ENCODE measurements at places on chromosomes 6 and 20.

- DNase-seq = no peak
Observed at GRCh38 chr6:66628917-66629316, 921.9 kb upstream of the EYS start.

- DNase-seq = no peak
Observed at GRCh38 chr6:142417331-142417750, 115.5 kb downstream of the ADGRG6 start.

DNA sequence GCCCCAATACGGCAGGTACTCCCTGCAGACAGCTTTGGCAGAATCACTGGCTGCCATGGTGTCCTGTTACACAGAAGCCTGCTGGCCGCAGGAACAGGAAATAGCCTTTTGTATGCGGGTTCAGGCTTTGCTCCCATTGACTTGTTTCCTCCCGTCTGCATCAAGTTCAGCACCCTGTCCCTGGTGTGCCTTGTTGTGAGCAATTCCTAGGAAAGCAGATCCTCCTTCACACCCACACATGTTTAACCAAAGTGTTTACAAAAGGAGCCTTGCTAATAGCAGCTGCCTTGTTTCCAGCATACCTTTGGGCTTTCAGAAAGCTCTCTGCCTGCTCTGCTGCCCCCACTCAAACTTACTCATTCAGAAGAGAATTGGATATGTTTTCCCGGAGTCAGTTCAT is 127.2 kb upstream of the SUPT3H start:
- DNase-seq = no peak

- no peak for DNase-seq
Observed at GRCh38 chr6:91099479-91099878, 512.6 kb upstream of the MAP3K7 start.

GRCh38 chr20:2746636-2747265 is 53.7 kb downstream of the CPXM1 start:
- DNase-seq = no peak

- DNase-seq = no peak
Observed at GRCh38 chr6:124780623-124781022, 181.6 kb upstream of the RNF217 start.

DNA sequence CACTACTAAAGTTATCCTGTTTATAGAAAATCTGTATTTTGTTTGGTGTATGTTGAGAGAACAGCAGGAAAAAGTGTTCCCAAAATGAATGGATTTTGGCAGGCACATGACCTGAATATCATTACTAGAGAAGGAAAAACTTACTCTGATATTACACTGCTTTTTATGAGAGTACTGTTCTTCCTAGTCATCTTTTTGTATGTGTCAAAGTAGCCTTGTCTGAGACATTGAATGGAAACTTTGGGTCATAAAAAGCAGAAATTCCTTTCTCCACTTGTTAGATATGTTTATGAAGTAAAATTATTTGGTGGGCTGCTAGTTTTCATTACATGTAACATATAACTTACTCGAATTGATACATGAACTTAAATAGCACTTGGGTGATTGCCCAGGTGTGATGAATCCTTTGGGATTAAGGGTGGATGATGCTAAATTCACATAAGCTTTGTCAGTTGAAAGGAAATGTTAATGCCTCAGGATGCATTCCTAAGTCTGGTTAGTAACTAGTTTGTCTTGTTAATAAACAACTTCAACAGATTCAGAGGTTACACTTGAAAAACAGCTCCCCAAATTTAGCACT is 206.7 kb downstream of the CENPW start:
- DNase-seq = no peak

DNA sequence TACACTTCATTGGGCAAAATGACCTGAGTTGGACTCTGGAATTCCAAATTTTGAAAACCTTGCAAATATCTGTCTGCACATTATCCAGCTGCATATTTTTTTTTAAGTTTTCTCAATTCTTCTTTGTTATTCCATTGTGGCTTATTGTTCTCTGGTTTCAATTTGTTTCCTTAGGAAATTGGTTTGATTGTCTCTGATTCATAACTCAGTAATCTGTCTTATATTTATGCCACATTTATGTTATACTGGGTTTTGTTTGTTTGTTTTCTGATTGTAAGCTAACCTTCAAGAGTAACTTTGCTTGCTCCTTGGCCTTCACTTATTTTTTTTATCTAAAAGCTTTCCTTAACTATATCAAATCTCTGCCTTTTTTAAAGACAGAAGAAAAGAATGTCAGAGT is 193.3 kb upstream of the PLCB4 start:
- no peak for DNase-seq

DNA sequence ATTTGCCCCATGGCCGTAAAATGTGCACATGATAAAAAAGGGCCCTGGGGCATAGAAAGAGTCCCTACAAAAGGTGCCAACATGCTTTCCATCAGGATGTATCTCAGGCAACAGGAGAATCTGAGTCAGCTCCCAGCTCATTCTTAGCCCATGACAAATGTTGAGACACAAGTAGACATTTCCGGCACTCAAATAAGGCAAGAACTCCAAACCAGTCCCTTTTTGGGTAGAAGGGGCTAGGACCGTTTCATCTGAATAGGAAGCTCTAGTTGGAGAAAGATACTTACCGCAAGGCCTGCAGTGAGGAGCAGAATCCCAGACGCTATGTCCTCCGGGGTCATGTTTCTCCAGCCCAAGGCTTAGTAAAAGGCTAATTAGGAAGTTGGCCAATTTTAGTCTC is 261.0 kb upstream of the RIN2 start:
- no peak for DNase-seq

DNA sequence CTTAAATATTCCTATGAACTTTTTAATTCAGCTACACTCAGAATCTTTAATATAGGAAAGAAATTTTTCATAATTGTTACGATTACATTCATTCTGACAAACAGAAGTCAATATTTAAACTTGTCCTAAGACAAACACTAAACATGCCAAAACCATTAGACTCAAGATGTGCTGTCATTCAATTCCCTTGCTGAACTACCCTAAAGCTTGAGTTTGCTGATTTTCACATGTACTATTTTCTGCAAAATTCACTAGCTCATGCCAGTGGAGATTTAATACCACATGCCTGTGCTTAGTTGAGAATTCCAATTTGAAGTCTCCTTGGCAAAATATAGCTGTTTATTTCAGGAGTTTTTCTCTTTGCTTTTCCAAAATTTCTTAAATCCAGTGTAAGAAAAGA is 448.0 kb downstream of the COL12A1 start:
- no peak for DNase-seq

- no peak for DNase-seq
Observed at GRCh38 chr6:74717591-74717990, 488.3 kb downstream of the COL12A1 start.

DNA sequence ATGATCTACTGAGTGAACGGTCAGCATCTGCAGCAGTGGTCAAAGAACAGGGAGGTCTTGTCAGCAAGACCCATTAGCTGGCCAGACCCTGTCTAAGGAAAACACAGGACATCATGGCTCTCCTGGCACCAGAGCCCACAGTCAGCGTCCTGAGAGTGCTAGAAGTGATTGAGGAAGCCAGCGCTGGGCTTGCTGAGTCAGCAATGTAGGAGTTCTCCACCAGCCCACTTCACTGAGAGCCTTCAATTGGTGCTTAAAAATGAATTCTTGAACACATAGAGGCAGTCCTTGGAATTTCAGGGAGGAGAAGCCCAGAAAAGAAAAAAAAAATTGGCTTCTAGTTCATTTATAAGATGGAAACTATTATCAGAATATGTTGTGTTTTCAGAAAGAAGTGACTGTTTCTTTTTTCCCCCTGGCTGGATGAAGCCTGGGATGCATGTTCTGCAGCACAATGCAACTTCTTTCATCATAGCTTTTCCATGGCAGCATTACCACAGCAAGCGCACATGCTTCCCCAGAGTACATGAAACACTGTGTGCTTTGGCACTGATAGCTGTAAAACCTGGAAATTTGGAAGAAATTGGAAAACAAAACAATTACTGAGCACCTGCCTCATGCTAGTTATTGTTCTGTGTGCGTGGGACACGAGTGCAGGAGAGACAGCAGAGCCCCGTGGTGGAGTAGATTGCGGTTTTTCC is 899.9 kb downstream of the C6orf118 start:
- no peak for DNase-seq

DNA sequence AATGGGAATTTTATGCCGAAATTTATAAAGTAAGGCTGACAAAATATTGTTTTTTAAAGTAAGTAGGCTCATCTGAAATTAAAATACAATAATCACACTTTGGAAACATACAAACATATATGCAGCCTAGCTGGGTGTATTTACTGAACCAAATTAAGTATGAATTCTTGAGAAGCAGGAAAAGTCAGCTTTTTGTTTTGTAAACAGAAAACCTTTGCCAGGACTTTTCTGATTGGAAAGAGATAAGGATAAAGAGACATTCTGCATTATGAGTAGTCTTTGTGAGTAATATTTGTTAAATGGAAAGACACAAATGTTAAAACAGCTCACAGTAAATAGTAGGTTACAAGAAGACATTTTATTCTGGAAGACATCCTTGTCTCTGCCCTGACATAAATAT is 1380.8 kb downstream of the GRIK2 start:
- no peak for DNase-seq

GRCh38 chr20:2578475-2579192 is 42.3 kb downstream of the TMC2 start:
- DNase-seq = no peak

GRCh38 chr20:31869942-31870725 is at the start of the genes DUSP15 and TTLL9:
TSS of gene DUSP15 (minus strand) at chr20:31870527. CDS start at chr20:31870337, 190 bp downstream.
TSS of gene TTLL9 (plus strand) at chr20:31870634. CDS start at chr20:31871127, 493 bp downstream.
- DNase-seq = no peak

- DNase-seq = no peak
Observed at GRCh38 chr6:170132011-170132521, 158.8 kb downstream of the DLL1 start.

DNA sequence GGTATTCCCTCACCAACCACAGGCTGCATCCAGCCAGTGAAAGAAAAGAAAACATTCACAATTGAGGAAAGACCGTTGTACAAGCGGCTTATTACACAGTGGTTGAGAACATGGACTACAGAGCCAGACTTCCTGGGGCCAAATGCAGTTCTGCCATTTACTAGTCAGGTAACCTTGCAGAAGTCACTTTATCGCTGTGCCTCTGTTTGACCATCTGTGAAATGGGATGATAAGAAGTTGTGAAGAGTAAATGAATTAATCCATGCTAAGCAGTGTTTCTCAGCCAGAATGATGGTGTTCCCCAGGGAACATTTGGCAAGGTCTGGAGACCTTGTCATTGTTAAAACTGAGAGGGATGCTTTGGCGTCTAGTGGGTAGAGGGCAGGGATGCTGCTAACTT is 14.8 kb downstream of the ARHGAP40 start:
- DNase-seq = no peak

- no peak for DNase-seq
Observed at GRCh38 chr6:79684876-79685275, 53.7 kb downstream of the SH3BGRL2 start.

Data from activated naive CD4-positive, alpha-beta T cell (primary cell).